Activated CD4-positive, alpha-beta T cell treated with anti-CD3 and anti-CD28 coated beads for 1 hour (primary cell): ENCODE measurements at places on chromosomes 4 and X.
A peak's percentile ranks its signal among the peaks of the same experiment; 100 is the strongest.

DNA sequence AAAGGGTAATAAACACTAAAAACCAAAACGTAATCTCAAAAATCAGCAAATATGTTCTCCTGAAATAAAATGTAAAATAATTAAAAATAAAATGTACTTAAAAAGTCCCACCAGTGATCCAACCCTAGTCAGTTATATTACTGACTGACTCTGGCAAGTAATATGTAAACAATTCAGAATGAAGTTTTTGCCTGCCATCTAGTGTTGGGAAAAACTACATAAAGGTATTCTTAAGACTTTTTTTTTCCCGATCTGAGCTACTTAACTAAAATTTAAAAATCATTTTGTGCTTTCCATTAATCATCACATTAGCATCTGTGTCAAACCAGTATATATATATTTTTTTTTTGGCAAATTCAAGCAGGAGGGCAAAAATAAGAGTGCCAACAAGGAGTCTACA, 24.0 kb downstream of the RCHY1 start:
- DNase-seq = no peak

GRCh38 chrX:118637997-118638396, 89.4 kb upstream of the IL13RA1 start:
- DNase-seq = no peak

GRCh38 chr4:74016068-74016467, 17.6 kb upstream of the CXCL5 start:
- no peak for DNase-seq

GRCh38 chr4:101853691-101854090, 63.2 kb downstream of the BANK1 start:
- DNase-seq = no peak

DNA sequence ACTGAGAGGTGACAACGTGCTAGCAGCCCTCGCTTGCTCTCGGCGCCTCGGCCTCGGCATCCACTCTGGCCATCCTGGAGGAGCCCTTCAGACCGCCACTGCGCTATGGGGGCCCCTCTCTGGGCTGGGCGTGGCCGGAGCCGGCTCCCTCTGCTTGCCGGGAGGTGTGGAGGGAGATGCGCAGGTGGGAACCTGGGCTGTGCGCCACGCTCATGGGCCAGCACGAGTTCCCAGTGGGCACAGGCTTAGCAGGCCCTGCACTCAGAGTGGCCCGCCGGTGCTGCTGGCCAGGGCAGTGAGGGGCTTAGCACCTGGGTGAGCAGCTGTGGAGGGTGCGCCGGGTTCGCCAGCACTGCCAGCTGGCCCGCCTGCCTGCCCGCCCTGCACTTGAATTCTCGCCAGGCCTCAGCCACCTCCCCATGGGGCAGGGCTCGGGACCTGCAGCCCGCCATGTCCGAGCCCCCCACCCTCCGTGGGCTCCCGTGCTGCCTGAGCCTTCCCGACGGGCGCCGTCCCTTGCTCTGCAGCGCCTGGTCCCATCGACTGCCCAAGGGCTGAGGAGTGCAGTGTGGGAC, 148.0 kb downstream of the RAPGEF2 start:
- DNase-seq = no peak

- no peak for DNase-seq
These were observed 21.9 kb downstream of the ERCC6L start for GRCh38 chrX:72216973-72217372.

DNA sequence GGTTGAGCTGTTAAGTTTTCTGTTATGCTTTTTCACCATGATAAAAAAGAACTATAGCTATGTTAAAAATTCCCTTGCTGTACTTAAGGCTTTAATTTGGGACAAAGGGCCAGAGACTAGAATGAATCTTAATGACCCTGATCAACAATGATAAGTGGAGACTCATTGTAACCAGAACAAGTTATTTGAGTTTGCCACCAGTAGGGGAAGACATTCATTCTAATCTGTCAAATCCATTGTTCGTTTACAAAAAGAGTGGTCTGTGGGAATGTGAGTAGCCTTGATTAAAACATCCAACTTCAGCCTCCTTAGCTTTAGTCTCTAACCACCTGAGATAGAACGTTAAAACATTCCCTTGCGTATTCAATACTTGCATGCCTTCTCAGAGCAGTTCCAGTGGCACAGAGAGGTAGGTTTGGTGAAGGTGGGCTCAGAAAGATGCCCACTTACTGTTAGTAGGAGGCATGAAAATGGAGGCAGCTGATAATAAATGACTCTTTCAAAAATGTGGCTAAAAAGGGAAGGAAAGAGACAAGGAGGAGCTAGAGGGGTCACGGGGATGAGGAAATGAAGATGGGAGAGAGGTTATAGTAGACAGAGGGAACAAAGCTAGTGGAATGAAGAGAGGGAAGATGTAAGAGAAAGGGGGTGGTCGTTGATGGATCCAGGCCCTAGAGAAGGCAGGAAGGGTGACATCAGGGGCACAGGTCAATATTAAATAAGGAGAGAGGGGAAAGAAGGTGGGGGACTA, 66.2 kb downstream of the EGF start:
- DNase-seq = no peak

GRCh38 chr4:102466298-102466697, 34.9 kb upstream of the NFKB1 start:
- no peak for DNase-seq

DNA sequence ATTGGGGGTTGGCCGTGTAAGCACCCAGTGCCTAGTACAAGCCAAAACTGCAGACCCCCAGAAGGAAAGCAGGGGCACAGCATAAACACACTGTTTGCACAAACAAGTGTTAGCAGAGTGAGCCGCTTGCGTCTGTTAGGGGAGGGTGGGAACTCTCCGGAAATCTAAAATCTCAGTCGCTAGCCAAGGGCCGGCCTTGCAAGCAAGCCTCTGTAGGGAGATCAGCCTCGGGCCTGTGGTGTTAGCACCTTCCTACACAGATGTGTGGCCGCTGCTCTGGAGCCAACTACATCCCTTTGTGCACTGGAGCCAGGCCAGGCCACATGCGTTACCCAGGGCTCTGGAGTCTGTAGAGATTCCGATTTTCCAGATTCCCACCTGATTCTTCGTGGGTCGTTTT, 67.1 kb downstream of the GPR143 start:
- no peak for DNase-seq

DNA sequence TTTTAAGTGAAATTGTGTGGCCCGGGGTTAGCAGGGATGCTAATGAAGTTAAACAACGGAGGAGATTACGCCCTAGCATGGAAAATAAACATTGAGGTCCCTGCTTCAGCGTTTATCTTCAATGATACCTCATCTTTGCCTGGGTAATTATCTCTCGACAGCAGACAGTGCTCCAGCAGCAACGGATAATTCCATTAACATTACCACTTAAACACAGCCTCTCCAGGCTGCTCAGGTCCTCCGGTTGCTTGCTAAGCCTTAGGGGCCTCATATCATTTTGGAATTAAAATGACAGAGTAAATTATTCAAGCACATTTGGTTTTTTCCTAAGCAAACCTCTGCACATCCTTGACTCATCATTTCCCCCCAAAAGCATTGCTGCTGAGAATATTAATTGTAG, 281.5 kb upstream of the KLF3 start:
- no peak for DNase-seq

DNA sequence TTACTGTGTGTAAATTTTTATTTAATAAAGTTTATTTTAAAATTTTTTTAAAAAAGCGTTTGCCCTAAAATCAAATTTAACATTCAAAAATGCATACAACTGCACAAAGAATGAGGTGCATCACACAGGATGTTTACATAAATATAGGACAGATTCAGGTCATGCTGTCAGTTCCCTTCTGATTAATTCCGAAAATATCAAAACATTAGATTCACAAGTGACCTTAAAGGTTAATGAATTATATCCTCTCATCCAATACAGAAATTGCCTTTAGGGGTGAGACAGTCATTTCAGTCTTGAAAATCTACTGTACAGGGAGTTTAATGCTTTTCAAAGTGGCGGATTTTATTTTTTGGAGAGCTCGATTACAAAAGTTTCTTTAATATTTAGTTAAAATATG, 208.7 kb upstream of the FTHL17 start:
- no peak for DNase-seq

GRCh38 chrX:149818652-149819051, 36.9 kb downstream of the MAGEA9 start:
- DNase-seq = no peak

DNA sequence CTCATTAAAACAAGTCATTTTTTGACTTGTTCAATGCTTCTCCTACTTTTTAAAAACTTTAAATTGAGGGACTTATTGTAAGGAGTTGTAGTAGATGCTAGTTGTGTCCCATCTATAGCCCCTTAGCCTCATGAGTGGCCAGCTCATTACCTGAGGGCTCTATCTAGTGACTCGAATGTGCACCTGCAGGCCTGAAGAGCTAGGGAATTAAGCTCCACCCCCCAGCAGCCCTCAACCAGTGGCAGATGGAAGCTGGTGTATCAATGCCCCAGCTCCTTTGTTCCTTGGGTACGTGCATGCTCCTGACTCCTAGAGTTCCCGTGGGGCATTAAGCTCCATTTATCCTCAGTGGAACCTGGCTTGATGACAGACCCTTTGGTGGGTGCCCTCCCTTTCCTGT, 146.7 kb upstream of the FAM9B start:
- no peak for DNase-seq

DNA sequence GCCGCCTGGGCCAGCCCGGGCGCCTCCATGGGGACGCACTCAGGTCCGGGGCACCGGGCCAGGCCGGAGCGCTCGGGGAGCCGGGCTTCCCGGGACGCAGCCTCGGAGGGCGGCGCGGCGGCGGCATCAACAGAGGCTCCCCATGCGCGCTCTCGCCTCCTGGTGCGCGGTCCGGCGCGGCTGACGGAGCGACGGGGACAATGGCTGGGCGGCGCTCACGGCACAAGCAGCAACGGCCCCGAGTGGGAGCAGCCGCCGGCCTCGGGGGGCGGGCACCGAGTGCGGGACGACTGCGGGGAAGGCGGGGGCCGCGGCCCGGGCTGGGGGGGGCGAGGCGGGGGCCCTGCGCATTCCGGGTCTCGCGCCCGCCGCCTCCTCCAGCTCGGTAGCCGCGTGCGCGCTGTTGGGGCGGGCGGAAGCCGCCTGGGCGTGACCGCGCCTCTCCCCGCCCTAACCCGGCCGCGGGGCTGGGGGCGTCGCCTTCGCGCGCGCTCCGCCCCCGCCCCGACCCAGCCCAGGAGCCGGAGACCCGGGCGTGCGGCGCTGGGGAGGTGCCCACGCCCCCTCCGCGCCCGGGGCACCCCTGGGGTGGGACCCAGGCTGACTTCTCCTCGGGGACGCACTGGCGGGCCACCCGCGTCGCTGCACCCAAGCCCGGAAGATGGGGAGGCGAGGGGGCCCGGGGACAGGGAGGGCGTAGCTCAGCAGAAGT, at the start of gene PRKX:
Gene PRKX, minus strand, starts transcription at position 425 of the 712 bp plus-strand sequence. Its CDS starts 396 bp downstream, at position 29.
- peak; percentile 62 for DNase-seq

DNA sequence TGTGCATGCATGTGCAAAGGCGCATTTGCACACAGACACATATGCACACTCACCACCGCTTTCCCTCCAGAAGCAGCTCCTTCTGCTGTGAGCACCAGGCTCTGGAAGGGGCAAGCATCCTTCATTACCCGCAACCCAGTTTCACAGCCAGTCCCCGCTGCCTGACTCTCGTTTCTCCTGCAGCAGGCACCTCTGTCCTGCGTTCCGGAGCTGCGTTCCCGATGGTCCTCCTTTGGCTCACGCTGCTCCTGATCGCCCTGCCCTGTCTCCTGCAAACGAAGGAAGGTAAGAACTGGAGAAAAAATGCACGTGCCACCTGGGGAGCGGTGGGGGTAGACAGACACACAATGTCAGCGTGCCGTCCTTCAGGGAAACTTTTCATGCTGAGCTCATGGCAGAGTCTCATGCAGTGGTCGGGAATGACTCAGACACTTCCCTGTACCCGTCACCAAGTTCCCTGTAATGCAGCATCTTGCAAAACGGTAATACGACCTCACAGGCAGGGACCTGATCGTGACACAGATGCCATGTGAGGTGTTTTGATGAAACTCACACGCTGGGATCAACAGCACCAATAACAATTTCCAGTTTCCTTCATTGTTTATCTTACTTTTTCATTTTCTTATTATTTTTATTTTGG, 5.1 kb downstream of the IL3RA start:
- no peak for DNase-seq

DNA sequence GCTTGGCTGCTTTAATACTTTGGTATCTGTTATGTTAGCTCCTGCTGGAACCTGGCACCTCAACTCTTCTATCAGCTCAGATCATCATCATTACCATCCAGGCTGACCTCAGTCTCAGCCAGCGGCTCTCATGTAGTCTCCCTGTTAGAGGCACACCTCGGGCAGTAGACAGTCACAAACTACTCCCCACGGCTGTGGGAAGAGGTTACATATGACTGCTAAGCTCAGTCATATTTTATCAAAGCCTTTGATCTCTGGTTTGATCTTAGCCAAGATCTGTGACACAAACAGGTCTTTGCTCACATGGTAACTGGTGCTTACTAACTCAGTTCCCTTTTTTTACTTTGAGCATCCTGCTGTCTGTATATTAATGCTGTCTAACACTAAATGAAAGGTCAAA, 384.9 kb downstream of the CENPC start:
- no peak for DNase-seq

DNA sequence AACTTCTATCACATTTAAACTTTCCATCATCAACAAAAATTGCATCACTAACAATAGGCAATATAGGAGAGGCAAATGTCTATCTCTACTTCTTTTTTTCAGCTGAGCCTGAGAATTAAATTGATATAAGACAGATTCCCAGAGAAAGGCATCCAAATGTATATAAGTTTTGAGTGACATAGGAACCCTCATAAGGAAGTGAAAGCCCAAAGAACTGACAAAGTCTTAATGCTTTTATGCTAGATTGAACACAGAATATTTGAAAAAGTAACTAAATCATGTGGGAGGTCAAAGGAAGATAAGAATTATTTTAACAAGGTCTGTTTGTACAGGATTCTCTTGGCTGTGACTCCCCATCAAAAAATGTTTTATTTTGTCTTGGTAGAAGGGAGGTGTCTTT, 714.9 kb downstream of the GRXCR1 start:
- no peak for DNase-seq

DNA sequence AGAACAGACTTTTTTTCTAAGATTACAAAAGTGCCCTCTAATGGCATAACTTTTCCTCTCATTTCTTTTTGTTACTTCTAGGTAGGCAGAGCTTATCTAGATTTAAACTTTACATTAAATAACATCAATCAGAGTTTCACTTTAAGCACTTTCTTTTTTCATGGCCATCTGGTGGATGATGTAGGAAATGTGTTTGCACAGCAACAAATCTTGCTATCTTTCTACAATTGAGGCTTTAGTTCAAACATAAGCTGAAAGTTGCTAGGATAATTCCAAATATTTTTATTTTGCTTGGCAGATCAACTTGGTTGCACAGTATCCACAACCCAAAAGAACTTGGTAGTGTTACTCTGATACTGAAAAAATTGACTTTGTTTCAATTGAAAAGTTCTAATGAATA, 22.0 kb downstream of the NDNF start:
- DNase-seq = no peak

GRCh38 chr4:156201050-156201449, 247.4 kb upstream of the CTSO start:
- no peak for DNase-seq

DNA sequence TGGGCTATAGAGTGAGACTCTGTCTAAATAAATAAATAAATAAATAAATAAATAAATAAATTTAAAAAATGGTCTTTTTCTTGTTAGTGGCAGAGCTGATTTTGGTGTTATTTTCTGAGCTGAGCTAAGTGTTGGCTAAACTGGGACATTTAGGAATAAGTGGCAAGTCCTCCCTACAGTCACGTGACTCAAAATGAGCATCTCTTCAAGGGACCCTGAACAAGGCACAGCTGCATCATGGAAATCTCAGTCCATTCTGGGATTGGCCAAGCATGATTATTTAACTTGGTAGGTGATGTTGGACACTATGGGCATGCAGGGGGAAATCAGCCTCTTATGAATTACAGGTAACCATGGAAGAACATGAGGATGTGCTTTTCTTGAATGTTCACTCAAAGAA, 42.0 kb downstream of the HAND2 start:
- DNase-seq = no peak
